ENCODE measurements at places on chromosomes 6 and 20.

DNA sequence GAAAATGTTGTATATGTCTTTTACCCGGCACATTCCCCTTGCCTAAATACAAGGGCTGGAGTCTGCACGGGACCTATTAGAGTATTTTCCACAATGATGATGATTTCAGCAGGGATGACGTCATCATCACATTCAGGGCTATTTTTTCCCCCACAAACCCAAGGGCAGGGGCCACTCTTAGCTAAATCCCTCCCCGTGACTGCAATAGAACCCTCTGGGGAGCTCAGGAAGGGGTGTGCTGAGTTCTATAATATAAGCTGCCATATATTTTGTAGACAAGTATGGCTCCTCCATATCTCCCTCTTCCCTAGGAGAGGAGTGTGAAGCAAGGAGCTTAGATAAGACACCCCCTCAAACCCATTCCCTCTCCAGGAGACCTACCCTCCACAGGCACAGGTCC is 11.3 kb upstream of the MAPRE1 start:
- no peak for DNase-seq

GRCh38 chr20:20816969-20817755 is 104.7 kb upstream of the RALGAPA2 start:
- DNase-seq, result no peak

- DNase-seq, result no peak
These were observed 62.5 kb downstream of the RALGAPA2 start for GRCh38 chr20:20649945-20650344.

DNA sequence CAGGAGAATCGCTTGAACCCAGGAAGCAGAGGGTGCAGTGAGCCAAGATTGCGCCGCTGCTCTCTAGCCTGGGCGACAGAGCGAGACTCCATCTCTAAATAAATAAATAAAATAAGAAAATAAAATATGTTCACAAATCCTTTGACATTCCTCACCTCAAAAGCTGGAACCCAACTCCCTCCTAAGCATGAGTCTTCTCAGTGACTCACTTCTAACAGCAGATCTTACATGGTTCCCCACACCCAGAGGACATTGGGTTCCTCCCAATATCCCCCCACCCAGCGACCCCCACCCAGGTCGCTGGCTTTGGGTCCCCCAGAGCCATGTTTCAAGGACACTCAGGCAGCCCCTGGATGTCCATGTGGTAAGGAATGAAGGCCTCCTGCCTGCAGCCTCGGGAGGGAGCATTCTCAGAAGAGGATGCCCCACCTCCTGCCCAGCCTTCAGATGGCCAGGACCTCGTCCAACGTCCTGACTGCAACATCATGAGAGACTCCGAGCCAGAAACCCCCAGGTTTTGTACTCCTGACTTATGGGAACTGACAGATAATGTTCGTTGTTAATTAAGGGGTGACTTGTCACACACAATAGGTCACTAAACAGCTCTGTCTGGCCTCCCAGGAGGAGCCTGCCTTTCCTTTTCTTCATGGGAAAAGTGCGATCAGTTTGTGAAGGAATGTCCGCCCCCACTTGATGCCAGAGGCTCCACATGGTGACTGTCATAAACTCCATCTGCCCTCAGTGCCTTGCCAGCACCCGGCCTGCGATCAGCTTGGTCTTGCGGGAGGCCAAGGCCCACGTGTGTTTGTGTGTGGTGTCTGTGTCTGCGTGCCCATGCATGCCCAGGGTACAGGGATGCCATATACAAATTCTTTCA is 10.1 kb upstream of the GMEB2 start:
- no peak for DNase-seq

DNA sequence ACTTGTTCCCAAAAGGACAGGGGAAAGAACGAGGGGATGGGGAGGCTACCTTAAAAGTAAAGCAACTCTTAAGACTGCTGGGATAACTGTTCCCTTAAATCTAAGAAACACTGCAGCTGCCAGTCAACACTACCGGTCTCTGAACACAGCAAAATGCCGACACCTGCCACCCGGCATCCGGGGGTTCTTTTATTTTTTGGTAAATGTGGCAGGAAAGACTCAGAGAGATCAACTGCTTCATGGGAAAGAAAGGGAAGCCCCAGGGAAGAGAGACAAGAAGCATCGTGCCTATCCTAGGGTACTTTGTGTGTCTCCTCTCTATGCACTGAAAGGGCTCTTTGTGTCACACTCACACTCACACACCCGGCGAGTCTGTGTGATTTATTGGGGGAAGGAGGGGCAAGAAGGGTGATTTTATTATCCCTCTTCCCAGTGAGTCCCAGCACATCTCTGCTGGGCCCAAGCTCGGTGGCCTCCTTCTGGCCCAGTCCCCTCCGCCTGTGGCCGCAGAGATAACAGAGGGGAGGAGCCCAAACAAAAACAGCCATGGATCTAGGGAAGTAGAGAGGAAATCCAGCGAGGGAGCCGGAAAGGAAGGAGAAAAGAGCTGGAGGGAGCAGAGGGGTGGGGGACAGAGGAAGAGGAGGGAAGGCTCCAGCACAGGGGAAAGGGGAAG is 1.4 kb downstream of the FYN start:
- no peak for DNase-seq

DNA sequence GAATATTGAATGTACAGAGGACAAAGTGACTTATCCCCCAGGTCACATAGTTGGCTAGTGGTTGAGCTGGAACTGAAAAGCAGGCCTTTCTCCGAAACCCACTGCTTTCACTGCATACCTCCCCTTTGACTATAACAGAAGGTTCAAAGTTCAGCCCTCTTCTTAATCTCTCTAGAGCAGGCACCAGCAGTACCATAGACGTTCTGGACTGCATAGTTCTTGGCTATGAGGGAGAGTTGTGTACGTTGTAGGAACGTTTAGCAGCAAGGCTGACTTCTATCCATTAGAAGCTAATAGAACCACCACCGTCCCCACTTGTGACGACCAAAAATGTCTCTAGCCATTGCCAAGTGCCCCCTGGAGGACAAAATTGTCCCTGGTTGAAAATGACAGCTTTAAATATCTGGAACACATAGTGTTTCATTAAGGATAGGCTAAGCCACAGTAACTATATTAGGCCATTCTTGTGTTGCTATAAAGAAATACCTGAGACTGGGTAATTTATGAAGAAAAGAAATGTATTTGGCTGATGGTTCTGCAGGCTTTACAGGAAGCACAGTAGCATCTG is 123.8 kb upstream of the MTHFD1L start:
- no peak for DNase-seq

DNA sequence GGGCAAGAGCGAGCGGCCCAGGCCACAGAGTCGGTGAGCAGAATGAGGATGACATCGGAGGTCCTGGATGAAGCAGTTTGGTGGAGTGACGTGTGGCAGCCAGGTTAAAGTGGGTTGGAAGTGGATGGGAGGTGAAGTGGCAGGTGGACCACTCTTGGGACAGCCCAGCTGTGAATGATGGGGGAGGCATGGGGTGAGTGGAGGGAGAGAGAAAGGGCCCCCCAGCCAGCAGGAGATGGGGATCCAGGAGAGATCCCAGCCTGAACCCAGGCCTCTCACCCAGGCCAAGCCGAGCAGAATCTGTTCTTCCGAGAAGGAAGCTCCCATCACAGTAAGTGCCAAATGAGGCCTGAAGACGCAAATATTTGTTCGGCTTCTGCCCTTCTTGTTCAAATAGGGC is 27.0 kb upstream of the SLC32A1 start:
- no peak for DNase-seq

GRCh38 chr20:881051-881782 is 34.9 kb downstream of the ANGPT4 start:
- no peak for DNase-seq

GRCh38 chr6:80531681-80532619 is 425.5 kb downstream of the BCKDHB start:
- DNase-seq, result no peak

- no peak for DNase-seq
These were observed 1.7 kb downstream of the TNF start for GRCh38 chr6:31576897-31577578.

GRCh38 chr6:135382182-135382628 is 115.3 kb downstream of the AHI1 start:
- no peak for DNase-seq

GRCh38 chr20:47989957-47990356 is 204.7 kb upstream of the SULF2 start:
- no peak for DNase-seq

DNA sequence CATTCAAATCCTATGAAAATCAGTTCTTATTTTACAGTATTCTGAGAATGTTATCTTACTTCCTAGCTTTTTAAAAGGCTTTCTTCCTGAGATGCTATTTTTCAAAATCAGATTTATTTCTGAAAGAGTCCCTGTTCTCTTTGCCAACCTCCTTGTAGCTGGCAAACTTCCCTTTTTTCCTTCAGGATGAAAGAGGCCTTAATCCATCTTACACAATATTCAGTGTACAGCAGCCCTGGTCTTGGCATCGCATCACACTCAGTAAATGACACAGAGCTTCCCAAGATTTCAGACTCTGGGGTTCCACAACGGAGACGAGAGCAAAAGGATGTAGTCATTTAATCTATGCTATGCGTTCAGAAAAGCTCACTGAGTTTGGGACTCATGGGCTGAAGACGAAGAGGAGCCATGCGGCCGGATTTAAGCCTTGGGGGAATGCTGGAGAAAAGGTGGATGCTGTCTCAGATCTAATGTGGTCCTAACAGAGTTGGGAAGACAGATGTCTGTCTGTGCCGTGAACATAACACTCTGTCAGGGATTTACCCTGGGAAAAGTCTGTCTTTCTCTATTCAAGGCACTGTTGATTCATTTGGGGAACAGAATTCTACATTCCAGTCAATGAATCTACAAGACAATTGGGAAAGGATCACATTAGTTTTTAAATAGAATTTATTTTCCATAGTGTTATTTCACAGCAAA is 616.4 kb upstream of the AGPAT4 start:
- DNase-seq, result no peak

- no peak for DNase-seq
These were observed 30.3 kb upstream of the OCSTAMP start for GRCh38 chr20:46580613-46581205.

DNA sequence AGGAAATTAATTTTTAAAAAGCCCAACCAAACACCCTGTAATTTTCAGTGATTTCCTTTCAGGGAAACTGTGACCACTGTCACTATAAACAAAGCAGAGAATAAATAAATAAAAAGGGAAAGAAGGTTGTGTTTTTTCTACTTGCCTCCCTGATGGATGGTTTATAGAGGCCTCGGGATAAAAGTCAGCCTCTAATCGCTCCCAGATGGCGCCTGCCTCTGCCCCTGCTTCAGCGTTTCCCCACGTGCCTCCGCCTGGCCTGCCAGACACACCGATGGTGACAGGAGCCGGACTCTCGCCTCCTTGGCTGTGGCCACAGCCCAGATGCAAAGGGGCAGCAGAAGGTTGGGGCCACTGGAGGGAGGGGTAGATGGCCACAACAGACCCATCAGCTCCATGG is 327.7 kb downstream of the CDC5L start:
- DNase-seq, result no peak

DNA sequence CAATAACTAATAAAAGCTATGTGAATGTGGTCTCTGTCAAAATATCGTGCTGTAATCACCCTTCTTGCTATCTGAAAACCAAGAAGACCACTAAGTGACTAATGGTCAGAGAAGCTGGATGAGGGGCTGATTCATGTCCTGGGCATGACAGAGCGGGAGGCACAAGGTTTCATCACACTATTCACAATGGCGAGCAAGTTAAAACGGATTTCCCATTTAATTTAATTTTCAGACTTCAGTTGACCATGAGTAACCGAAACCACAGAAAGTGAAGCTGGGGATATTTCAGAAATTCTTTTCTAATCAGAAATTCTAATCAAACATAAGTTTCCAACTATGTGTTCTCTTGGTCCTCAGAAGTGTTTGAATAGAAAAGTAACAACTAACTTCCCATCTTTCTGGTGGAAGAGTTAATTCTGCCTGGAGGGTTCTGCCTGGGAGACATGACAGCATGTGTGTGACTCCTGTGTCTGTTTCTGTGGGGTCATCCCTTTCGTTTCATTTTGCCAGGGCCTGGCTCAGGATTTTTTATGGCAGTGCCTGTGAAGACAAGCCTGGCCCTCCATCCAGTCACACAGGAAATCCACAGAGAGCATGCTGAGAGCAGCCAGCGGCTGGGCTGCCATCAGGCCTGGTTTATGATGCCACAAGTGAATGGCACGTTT is 98.9 kb downstream of the FAM120B start:
- no peak for DNase-seq

- no peak for DNase-seq
These were observed 13.2 kb downstream of the TMEM74B start for GRCh38 chr20:1171461-1172093.

DNA sequence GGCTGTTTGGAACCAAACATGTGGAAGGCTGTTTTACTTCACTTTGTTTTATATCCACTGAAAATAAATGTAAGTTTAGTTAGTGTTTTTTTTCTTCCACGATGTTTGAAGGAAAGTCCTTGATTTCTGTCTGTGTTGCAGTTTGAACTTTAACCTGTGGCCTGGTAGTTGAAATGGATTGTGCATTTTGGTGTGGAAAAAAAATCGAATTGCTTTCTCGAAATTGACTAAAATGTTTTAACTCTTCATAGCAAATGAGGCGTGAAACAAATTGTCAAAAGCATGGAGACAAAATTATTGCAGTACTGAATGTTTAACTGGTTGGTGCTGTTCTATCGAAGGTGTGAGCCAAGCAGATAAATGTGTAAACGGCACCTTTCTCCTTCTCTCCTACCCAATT is 24.5 kb downstream of the ARID1B start:
- DNase-seq, result no peak

- DNase-seq, result no peak
These were observed 220.8 kb upstream of the FOXA2 start for GRCh38 chr20:22805219-22805618.

DNA sequence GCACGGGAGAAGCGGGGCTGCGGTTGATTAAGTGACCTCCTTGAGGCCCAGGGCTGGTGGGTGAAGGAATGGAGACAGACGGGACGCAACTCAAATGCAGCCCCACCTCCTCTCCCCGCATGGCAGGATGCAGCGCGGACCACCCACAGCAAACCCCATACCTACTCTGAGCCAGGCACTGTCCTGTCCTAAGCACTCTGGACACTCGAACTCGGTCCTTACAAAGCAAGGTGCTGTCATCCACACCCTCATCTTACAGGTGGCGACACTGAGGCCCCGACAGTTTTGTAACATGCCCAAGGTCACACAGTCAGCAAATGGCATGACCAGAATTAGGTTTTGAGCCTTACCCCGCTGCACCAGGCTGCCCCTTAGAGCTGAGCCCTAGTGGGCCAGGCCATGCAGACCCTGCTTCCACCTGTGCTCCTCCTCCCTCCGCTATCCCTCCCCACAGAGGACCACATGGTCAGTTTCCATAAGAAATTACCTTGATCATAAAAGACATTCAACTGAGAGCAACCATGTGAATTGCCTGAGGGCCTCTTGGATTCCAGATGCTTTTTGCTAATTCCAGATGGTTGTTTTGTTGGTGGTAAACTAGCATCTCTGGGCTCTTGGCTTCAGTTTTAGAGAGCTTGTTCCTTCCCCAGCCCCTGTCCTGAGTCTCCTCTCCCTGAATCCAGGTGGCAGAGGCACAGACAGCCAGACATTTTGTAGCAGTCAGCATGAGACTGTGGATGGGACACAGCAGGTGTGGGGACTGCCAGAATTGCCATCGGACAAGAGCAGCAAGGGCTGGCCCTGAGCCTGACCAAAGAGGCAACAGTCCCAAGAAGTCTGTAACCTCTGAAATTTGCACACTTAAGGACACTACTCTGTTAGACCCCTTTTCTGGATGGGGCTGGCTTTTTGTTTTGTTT is 171.9 kb upstream of the PMEPA1 start:
- no peak for DNase-seq
